ENCODE measurements at places on chromosomes 12 and 14.

DNA sequence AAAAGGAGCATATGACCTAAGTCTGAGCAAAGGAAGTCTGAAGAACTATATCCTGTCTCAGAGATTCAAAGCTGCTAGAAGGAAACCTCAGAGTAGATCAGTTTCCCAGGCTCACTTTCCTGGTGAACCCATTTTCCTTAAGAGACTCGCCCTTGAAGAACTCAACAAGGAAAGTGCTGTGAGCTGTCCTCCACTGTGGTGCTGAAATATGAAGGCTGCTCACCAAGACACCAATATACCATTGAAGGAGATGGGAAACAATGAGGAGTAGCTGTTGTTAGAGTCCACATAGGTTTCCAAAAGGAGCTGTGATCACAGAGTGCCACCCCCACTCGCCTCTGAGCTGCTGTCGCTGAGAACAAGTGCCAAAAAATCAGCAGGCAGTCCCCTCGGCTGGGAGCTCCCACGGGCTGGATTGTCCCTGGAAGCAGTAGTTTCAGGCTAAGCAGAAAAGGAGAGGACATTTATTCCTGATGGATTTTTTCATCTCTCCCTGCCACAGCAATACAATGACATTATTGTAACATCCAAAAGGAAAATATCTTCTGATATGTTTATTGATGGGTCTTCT is 282.1 kb downstream of the RPS29 start:
- DNase-seq = peak; percentile 56

DNA sequence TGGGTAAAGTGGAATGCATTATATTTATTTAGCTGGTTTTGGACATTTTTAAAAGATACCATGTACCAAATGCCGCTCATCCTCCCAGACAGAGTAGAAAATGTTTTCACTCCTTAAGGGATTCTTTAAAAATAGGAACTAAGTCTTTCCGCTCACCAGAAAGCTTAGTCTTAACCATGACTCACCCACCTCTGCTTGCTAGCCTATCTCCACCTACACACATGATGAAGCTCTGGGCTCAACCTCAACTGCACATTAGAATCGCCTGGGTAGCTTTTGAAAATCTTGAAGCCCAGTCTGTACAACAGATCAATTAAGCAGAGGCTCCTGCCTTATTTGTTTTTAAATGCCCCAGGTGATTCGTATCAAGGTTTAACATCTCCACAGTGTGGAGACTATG is 260.5 kb downstream of the NEDD1 start:
- no peak for DNase-seq

DNA sequence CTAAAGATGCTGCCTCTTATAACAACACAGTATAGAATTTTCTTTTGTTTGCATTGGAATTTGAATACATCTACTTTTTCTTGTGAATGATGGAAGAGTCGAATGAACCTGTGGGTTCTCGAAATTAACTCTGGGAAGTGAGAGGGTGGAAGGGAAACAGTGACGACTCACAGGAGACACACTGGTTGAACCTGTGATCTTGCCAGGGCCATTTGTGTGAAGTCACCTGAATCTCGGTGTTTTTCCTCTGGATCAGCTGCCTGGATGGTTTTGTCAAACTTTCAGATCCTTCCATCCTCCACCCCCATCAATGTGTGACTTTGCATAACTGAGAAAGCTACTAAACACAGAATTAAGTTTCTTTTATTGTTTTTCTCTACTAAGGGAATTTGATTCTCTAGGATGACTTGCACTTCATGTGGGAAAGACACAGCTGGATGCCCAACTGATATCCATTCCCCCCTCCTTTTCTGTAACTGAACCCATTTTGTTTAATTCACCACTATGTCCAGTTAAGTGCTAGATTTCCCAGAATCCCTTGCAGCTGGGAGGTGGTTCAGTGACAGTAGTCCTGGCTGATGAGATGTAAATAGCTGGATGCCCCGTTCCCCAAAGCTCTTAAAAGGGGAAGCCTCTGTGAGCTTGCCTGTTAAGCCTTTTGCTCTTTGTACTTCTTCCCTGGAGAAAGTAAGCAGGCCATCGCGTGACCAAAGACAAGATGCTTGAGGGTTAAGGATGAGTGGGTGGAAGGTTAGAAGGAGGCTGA is 6.3 kb downstream of the PPFIBP1 start:
- DNase-seq = no peak

GRCh38 chr12:64794305-64794704 is 30.1 kb upstream of the TBC1D30 start:
- DNase-seq = no peak

DNA sequence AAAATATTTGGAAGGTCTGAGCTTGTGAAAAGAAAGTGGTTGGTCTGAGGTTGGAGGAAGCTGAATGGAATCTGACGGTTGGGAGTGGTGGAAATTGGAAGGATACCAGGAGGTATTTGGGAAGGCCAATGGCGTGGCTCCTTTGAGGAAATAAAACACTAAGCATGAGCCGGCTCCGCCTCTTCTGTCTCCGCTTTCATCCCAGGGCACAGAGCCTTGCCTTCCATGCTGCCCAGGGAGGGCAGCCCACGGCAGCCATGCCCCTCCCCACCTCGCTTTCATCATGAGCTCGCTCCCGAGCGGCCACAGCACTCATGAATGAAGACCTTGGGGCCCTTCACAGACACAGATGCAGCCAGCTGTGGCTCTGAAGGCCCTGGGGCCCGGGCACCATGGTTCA is 36.2 kb downstream of the HSP90AA1 start:
- DNase-seq = no peak

GRCh38 chr12:124233041-124233796 is 61.7 kb upstream of the RFLNA start:
- DNase-seq = no peak

- DNase-seq = no peak
Measured at GRCh38 chr14:104926619-104927431, 2.1 kb downstream of the PLD4 start.

- DNase-seq = no peak
Measured at GRCh38 chr12:94768398-94769046, 118.2 kb upstream of the TMCC3 start.

DNA sequence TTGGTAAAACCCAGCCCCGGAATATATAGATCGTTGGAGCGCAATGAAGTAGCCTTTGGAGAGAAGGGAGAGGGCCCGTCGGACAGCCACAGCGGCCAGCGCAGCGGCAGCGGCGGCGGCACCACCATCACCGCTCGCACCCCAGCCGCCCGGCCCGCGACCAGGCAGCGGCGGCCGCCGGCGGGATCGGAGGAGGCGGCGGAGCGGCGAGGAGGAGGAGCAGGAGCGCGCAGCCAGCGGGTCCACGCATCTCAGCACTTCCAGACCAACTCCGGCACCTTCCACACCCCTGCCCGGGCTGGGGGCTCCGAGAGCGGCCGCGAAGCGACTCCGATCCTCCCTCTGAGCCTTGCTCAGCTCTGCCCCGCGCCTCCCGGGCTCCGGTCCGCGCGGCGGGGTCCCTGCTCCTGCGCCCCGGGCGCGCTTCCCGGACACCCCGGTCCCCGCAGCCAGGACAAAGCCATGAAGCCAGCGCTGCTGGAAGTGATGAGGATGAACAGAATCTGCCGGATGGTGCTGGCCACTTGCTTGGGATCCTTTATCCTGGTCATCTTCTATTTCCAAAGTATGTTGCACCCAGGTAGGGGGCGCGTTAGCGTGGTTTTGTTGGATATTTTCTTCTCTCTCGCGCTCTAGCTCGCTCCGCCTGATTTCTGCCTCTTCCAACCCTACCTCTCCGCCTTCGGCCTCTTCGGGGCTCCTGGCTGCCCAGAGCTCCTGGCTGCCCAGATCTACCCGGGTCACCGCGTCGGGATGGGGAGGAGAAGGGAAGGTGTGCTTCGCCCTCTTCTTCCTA is 400 bp downstream of the CHST11 start:
- DNase-seq = peak; percentile 40

GRCh38 chr12:59158681-59159080 is 238.4 kb upstream of the LRIG3 start:
- no peak for DNase-seq

- no peak for DNase-seq
Measured at GRCh38 chr14:76391981-76392690, 16.2 kb downstream of the ESRRB start.

GRCh38 chr12:49564686-49565405 is 3.1 kb downstream of the MCRS1 start:
- DNase-seq = no peak

DNA sequence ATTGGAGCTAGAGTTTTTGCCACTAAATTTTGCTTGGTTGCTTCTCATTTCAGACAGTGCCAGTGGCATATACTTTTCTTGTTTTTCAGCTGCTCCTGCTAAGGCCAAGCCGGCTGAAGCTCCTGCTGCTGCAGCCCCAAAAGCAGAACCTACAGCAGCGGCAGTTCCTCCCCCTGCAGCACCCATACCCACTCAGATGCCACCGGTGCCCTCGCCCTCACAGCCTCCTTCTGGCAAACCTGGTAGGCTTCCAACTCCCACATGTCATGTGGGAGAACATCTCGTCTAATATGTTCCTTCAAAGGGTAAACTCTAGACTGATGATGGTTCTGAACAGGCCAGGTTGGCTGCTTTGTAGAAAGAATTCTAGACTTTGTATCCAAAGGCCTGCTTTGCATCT is 11.0 kb downstream of the DLST start:
- DNase-seq = no peak

- no peak for DNase-seq
Measured at GRCh38 chr12:112944024-112944690, 5.9 kb downstream of the OAS3 start.

DNA sequence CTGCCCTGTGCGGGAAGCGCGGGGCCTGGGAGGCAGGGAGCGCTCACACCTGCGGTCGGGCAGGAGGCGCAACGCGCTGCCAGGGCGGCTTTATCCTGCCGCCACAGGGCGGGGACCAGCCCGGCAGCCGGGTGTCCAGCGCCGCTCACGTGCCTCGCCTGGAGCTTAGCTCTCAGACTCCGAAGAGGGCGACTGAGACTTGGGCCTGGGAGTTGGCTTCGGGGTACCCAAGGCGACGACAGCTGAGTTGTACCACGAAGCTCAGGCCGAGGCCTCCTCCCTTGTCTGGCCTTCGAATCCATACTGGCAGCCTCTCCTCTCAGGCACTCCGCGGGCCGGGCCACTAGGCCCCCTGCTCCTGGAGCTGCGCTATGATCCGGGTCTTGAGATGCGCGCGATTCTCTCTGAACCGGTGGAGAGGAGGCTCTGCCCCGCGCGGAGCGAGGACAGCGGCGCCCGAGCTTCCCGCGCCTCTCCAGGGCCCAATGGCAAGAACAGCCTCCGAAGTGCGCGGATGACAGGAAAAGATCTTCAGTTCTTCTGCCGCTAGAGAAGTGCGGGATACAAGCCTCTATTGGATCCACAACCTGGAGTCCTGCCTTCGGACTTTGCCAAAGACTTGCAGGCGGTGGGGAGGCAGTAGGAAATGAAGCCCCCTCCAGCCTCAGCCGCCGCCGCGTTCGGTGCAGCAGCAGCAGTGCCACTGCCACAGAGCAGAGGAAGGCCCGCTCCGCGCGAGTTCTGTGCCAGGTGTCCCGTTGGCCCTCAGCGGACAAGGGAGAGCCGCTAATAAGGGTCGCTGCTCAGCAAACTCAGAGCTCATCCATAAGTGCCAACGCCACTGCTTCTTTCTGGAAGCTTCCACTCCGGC is 6.8 kb downstream of the SIX1 start:
- no peak for DNase-seq

GRCh38 chr12:120858306-120859088 is 45.7 kb downstream of the SPPL3 start:
- no peak for DNase-seq

DNA sequence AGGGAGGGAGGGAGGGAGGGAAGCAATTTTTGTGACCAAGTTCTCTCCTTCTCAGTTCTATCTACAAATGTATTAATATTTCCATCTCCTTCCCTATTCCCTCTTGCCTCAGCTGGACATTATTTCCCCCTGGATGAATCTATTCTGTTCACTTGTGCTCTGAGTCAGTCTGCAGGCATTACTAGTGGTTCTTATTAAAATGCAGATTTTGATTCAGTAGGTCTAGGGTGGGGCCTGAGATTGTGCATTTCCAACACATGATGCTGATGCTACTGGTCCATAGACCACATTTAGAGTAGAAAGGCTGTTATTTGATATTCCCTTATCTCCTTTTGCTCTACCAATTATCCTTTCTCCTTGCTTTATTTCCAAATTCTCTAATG is 40.1 kb upstream of the YAF2 start:
- no peak for DNase-seq

DNA sequence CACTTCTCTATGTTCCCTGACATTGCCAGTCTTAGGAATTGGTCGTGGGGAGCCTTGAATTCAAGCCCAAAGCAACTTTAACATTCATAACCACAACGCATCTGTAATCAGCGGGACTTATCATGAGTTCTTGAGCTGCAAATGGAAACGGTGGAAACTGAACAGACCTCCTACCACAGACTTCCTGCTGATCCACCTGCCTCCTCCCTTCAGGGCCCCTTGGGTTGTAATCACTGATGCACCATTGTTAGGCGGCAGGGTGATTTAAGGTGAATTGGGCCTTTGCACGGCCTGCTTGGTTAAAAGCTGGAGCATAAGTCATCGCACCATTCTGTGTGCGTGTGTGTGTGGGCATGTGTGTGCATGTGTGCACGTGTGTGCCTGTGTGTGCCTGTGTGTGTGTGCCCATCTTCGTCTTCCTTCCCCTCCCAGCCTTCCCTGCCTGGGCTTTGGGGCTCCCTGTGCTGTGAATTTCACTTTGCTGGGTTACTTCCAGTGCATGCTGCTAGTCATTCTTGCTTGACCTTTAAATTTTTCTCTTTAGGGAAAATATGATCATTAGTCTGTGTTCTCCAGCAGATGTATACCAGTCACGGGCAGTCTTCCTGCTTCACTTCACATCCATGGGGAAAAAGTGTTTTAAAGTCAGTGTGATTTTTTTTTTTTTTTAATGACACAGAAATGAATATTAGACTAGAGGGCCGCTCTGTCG is 29.1 kb downstream of the CHST11 start:
- DNase-seq = no peak

- no peak for DNase-seq
Measured at GRCh38 chr14:71060825-71061455, 153.7 kb downstream of the PCNX1 start.

DNA sequence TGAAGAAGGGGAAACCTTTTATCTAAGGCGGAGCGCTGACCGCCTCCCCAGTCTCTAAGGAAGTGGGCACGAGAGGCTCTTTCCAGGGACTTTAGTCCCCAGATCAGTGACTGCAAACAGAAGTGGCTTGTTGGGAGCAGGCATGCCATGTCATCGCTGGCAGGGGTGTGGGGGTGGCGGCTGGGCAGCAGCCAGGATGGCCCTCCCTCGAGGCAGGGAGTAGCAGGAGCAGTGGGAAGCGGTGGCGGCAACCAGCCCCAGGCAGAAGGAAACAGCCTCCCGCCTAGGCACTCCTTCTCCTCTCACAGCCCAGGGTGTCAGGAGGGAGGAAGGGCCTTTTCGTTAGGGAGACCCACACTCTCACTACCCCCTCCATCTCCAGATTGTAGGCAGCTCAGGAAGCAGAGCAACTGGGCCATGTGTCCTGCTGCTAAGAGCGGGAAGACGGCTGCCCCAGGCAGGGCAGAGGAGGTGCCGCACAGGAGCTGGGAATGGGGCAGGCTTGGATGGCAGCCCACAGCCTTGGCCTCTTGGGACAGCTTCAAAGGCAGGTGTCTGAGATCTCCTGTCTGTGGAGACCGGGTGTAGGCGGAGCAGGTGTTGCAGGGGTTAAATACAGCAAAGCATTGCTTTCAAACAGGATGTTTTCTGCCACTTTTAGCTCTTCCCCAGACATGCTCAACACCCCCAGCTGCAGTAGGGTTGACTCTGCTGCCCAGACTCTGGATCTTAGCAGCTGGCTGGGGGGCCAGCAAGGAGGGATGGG is 21.8 kb downstream of the VDR start:
- peak; percentile 33 for DNase-seq

- DNase-seq = no peak
Measured at GRCh38 chr12:76244300-76244699, 103.9 kb downstream of the BBS10 start.

All from NCI-H2081 (cell line).